CD8-positive, alpha-beta memory T cell (primary cell): ENCODE measurements at places on chromosomes 7 and 10. TPM values are rescaled to one million over a fixed set of nuclear protein-coding genes. Genes with fewer than 3 reads are reported as not detected.

The SUN3 gene
- not detected for polyA plus RNA-seq

- H3K36me3 ChIP-seq = no peaks in the 10 kb centered on the region
- H3K4me1 ChIP-seq = no peaks in the 10 kb centered on the region
- no peak overlapping the region for H3K27ac ChIP-seq
- H3K4me3 ChIP-seq = no peak overlapping the region
- no peaks in the 10 kb centered on the region for H3K27me3 ChIP-seq
Measured at GRCh38 chr7:39583539-39583938, 17.3 kb downstream of the YAE1 start.

GRCh38 chr10:10498781-10499180, 518.9 kb upstream of the CELF2 start:
- H3K27ac ChIP-seq = no peak overlapping the region
- H3K27me3 ChIP-seq = no peaks in the 10 kb centered on the region
- no peak for DNase-seq
- H3K4me1 ChIP-seq = no peaks in the 10 kb centered on the region
- H3K4me3 ChIP-seq = no peak overlapping the region

DNA sequence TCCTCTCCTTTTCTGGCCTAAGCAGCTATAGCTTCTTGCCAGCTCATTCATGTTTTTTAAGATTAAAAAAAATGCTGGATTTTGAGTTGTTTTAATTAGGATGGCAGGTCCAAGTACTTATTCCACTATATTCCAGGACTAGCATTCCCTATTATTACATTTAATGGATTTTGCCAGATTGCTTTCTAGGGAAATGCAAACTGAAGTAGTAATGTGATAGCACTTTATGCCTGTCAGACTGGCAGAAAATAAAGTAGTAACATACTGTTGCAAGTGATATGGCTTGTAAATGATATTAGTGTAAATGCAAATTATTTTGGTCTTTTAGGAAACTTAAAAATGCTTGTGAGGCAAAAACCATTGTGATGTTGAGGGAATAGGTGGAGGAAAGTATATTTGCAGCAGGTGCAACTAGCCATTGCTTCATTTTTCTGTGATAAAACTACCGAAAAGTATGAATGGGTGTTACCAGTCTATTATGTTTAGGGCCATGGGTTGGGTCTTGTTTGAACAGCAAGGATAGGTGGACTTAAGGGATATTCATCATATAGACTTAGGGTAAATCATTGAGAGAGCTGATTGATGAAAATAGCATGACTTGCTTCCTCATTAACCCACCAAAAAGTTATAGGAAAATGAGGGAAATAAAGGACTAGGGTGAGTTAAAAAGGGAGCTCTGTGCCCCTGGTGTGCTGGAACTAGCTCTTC, 19.9 kb downstream of the ZNRF2 start:
- H3K27ac ChIP-seq = no peak overlapping the region
- no peak overlapping the region for H3K4me3 ChIP-seq
- H3K36me3 ChIP-seq = no peaks in the 10 kb centered on the region
- DNase-seq = no peak
- H3K4me1 ChIP-seq = peaks cover 28% of the 10 kb centered on the region
- H3K27me3 ChIP-seq = no peaks in the 10 kb centered on the region

- no peaks in the 10 kb centered on the region for H3K27me3 ChIP-seq
- H3K4me1 ChIP-seq = peaks cover 61% of the 10 kb centered on the region
- no peaks in the 10 kb centered on the region for H3K36me3 ChIP-seq
- no peak for DNase-seq
Measured at GRCh38 chr10:69328380-69328735, 50.1 kb downstream of the HK1 start.
